ENCODE measurements at places on chromosomes 11 and 22. TPM values are rescaled to one million over a fixed set of nuclear protein-coding genes. Genes with fewer than 3 reads are reported as not detected.

DNA sequence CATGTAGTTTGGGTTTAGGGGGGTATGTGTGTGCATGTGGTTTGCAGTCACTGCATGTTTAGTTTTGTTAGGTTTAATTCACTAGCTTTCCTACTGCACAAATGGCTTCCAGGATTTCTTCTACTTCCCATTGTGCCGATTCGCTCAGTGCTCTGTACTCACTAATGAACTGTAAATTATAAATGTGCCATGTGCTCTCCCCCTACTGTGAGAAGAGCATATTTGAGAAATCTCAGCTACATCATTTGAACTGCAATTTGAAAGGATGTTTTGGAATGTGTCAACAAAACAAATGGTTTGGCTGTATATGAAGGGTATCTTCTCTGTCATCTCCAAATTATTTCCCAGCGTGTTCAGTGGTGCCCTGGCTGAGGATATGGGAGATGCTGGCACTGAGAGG lies 28.1 kb downstream of the CYB5R2 start:
- no peak for DNase-seq

- DNase-seq, result no peak
Measured at GRCh38 chr22:35322126-35322525, 22.4 kb downstream of the TOM1 start.

DNA sequence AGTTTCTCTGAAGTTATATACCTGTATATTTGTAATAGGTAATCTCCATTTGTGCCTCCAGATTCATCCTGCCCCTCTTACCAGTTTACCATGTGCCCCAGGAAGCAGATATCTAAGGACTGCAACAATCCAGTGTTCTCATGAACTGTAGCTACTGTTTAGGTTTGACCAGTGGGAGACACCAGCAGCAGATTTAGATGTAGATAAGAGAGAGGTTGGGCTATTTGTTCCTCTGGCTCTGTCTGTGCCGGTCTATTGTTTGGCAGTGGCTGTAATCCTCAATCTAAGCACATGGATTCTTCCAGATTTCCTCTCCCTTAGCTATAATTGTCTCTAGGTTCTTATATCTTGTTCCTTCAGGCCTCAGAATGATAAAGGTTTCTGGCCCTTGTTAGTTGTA lies 88.4 kb downstream of the ANO3 start:
- DNase-seq, result no peak

- no peak for DNase-seq
Measured at GRCh38 chr11:45096636-45097035, 49.8 kb upstream of the PRDM11 start.

GRCh38 chr11:117950301-117950700 lies 21.1 kb upstream of the TMPRSS13 start:
- DNase-seq, result peak; percentile 58

DNA sequence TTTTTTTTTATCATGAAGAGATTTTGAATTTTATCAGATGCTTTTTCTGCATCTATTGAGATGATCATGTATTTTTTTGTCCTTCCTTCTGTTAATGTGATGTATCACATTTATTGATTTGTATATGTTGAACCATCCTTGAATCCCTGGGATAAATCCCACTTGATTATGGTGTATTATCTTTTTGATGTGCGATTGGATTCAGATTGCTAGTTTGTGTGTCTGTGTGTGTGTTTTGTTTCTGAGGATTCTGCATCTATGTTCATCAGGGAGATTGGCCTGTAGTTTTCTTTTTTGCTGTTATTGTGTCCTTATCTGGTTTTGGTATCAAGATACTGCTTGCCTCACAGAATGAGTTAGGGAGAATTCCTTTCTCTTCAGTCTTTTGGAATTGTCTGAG lies 52.6 kb downstream of the KCNQ1OT1 start:
- DNase-seq, result no peak

DNA sequence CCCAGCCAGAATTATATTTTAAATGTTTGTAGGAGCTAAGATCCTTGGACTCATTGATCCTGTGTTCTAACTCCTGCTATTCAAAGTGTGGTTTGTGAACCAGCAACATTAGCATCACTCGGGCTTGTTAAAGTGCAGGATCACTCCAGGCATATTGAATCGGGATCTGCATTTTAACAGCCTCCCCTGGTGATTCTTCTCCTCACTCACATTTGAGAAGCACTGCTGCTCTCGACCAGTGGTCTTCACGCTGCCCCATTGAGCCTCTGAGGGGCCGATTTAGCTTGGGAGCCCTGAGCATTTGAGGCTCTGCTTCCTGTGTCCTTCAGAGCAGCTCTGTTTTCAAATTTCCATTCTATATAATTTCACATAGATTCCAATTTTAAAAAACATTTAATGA lies 10.9 kb downstream of the MADD start:
- no peak for DNase-seq

- DNase-seq, result no peak
Measured at GRCh38 chr11:44403176-44403575, 93.2 kb upstream of the ALX4 start.

DNA sequence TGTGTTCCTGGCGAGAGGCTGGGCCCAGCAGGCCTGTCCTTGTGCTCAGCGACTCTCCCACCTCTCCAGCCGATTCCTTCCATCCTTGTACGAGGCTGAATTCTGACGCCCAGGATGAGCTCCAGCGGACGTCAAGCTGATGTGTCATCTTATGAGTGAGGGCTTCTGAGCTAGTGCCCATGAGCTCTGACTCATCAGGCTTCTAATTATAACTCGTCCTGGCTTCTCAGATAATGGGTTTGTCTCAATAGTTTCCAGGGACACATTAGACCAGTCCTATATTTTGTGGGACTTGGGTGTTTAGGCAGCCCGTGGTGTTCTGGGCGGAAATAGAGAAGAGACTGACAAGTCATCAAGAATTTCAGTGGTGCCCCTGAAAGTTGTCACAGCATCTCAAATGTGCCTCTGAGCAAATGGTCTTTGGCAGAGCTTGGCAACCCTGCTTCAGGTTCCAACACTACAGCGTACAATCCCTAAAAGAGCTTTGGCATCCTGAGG lies 108.2 kb upstream of the CD44 start:
- DNase-seq, result no peak

DNA sequence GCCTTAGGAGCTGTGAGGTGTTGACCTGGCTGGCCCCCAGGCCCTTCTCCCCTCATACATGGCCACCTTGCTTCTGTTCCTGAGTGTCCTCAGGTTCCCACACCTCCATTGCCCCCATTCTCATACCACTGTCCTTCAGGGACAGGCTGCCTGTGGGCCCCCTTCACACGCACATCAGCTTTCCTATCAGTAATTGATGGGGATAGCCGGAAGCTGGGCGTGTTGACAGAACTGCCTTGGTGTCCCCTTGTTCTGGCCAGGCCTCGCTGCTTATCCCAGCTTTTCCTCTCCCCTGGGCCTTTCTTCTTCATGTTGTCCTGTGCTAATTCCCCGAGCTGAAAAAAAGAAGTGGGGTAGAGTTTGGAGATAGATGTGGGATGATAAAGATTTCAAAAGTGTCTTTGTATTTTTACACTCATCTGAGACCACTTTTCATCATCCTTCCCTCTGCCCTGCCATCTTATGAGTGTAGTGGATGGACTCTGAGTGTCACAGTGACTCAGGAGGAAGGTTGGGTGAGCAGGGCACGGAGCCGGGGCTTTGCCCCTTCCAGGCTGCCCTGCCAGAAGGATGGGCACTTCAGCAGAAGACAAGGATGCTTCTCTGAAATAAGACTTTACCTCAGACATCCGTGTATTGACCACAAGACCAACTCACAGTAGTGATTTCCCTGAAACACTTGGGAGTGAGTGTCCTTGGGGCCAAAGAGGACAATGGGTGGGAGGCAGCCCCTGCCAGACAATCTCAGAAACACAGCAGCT lies 42.8 kb downstream of the MED15 start:
- DNase-seq, result no peak

DNA sequence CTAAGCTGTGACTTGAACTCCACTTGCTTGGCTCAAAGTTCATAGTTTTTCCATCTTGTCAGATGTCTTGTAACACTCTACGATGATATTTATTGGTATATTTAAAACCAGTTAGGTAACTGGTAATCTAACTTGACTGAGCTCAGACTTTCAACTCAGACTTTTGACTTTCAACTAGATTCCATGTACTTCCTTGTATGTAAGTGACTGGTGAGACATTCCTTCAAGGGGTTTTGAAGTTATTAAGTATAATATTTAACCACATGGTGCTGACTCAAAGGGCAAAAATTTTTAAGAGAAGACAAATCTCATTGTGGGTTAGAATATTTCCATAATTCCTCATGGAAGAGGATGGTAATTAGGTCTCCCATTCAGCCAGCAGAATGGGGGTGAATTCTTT lies 631.3 kb upstream of the ANO5 start:
- peak; percentile 4 for DNase-seq

GRCh38 chr11:77266766-77267165 lies 34.7 kb downstream of the GDPD4 start:
- DNase-seq, result no peak

- DNase-seq, result no peak
Measured at GRCh38 chr22:33831207-33831606, 89.1 kb downstream of the LARGE1 start.

DNA sequence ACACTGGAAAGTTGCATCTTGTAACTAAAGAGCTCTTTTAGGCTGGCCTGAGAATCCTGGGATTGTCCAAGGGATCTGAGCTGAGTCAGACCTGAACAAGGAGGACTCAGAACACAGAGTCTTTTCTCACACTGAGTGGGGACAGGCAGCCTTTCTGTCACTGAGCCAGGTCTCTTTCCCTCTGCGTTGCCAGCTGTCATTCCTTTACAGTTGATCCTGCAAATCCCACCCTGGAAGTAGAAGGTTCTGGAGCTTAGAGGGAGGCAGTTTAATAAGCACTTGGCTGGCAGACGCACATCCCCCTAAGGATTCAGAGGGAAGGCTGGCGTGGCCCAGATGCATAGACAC lies 76.3 kb upstream of the SUSD2 start:
- DNase-seq, result peak; percentile 46

GRCh38 chr11:34185926-34186841 lies 80.8 kb downstream of the NAT10 start:
- DNase-seq, result peak; percentile 53

- DNase-seq, result peak; percentile 90
Measured at GRCh38 chr11:65575568-65576231, at the start of gene EHBP1L1. Gene EHBP1L1, plus strand, starts transcription at chr11:65576053. Its CDS starts 250 bp downstream, at chr11:65576303.

DNA sequence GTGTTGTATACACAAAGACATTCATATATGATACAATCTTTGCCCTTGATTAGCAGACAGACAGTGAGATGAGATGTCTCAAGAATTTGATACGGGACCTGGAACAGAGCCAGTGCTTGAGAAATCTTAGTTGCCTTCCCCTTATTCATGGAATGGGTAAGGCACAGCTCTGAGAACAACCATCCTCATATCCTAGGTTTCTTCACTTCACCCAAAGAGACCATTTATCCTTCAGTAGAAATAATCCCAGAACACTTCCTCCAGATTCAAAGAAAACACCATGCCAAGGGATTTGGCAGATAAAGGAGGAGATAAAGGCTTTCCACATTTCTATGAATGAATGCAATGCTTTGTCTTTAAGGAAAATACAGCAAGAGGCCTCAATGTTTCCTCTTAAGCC lies 8.8 kb upstream of the IZUMO1R start:
- DNase-seq, result no peak

DNA sequence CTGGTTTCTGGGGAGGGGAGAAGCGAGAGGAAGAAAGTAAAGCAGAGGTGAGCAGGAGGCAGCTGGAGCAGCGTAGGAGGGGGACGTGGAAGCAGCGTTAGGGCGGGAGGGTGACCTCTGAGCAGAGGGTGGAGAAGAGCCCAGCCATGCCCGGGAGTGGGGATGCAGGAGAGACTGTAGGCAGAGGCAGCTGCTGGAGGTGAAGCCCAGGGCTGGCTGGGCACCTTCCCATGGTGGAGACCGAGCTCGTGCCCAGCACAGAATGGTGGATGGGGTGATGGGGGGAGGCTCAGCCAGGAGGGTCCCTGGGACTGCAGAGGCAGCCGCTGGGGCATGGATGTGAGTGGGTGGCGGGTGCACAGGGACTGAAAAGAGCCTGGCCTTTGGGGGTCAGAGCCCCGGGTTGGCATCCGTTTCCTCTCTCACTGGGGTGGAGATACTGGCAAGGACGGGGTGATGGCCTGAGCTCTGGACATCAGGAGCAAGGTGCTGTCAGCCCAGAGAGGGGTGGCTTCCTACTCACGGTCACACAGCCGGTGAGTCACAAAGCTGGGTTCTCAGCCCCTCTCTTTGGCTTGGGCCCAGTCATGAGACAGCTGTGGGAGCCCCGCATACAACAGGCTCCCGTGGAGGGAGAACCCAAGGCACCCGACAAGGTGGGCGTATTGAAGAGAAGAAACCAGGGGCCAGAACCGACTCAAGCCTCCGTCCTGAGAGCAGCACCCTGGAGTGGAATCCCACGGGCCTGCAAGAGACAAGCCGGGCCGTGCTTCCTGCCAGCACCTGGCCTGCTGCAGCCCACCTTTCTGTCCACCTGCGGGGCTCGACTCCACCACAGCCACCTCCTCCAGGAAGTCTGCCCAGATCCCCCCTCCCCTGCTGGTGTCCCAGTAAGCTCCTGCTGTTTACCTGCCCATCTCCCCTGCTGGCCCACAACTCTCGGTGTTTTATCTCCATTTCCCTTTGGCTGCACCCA lies 45.8 kb upstream of the FGF3 start:
- DNase-seq, result no peak

- DNase-seq, result no peak
Measured at GRCh38 chr22:39214006-39214382, 30.8 kb downstream of the PDGFB start.

GRCh38 chr11:131099013-131099412 lies 182.7 kb upstream of the SNX19 start:
- no peak for DNase-seq

- peak; percentile 14 for DNase-seq
Measured at GRCh38 chr11:115884800-115885534, 380.8 kb upstream of the CADM1 start.

GRCh38 chr11:630871-631270 lies 3.9 kb upstream of the SCT start:
- DNase-seq, result no peak

DNA sequence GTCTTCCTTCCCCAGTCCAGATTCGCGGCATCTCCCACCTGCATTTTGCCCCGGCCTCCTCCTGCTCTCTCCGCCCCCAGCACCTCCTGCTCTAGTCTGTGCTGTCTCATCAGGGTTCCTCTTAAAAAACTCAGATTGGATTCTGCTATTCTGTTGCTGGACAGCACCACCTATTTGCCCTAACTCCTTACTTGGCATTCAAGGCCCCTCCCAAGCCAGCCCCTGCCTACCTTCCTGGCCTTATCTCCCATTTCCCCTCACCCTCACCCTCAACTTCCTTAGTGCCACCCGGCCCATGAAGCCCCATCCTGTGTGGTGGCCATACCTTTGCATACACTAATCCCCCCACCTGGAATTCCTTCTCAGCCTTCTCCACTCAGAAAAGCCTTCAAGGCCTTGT lies 59.9 kb upstream of the PRDM11 start:
- no peak for DNase-seq

RIMBP3B gene
- total RNA-seq, result not detected

DENND5A gene
- 100 TPM for total RNA-seq

ZNF280A gene
- not detected for total RNA-seq

OR51B5 gene
- total RNA-seq, result not detected

IGSF9B gene
- total RNA-seq, result 5.5 TPM

CSF2RB gene
- 11.9 TPM for total RNA-seq

MED15 gene
- 289 TPM for total RNA-seq

SLC25A45 gene
- total RNA-seq, result 1.2 TPM

CREB3L1 gene
- 67.0 TPM for total RNA-seq
